Activated CD8-positive, alpha-beta T cell treated with anti-CD3 and anti-CD28 coated beads for 36 hours (primary cell): ENCODE measurements at places on chromosomes 3 and 15. TPM values are rescaled to one million over a fixed set of nuclear protein-coding genes. Genes with fewer than 3 reads are reported as not detected.

DNA sequence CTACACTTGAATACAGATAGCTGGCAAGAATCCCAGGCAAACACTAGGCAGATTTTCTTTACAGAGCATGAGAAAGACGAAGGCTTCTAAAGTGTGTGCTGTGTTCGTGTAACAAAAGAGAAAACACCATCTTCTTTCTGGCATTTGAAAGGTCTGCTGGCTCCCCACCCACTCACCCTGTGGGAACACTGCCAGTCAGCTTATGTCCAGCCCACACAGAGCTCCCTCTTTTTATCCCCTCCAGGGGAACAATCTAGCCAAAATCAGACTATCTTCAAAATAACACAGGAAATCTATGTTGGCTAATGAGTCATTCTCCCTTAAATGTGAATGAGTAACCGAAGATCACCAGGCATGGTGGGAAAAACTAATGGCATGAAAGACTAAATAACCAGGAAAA lies 45.6 kb upstream of the PAQR5 start:
- DNase-seq = no peak

- DNase-seq = peak; percentile 54
Observed at GRCh38 chr3:195150181-195151118, 120.5 kb downstream of the XXYLT1 start.

ELL3 gene
- total RNA-seq = 2.3 TPM

DNA sequence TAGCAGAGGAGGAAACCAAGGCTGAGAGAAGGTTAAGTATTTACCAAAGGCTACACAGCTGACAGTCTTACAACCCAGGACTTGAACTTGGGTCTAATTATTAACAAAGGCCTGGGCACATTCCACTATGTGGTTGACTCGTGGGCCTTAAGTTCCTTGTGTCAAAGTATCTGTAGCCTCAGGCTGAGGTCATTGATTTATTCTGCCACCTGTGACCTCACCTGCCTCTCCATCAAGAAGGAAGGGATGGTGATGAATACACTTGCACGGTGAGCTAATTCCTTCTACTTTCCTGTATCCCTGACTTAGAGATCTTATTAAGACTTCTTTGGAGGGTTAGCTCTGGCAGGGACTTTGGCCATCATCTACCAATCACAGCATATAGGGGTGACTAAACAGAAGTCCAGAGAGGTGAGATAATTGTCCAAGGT lies 19.9 kb upstream of the LRRC58 start:
- DNase-seq = no peak

GRCh38 chr15:57806003-57806402 lies 99.5 kb downstream of the POLR2M start:
- DNase-seq = no peak

- DNase-seq = no peak
Observed at GRCh38 chr3:33798113-33798417, 365 bp upstream of the PDCD6IP start.

SMCO1 gene
- total RNA-seq = not detected

DNA sequence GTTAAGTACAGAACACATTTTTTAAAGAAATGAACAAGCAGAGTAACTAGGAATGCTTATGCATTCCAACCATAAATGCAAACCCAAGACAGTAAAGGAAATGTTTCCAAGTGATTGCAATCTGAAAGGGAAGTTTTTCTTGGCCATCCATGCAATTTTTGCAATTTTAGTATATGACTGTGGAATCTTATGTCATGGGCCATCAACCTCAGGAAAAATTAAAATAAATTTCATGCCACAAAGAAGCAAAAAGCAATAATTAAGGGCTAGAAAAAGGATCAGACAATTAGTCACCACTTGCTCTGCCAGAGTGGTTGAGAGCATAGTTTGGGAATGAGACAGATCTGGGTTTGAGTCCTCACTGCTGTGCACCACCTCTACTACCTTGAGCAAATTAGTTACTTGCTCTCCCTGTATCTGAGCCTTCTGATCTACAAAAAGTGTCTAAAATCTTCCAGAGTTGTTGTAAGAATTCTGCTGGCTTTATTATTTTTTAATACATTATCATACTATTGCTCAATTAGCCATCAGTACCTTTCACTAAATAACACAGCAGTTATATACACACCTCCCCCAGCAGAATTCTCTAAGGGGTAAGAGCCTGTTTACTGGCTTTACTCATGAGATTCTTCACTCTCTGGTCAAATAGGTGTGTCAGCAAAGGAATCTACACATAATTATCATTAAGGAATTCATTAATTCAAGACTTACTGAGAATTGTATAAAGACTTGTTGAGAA lies 49.7 kb upstream of the FBN1 start:
- DNase-seq = no peak

- DNase-seq = peak; percentile 64
Observed at GRCh38 chr15:85379403-85380131, 836 bp upstream of the AKAP13 start.

GRCh38 chr15:23385886-23386430 lies 31.4 kb downstream of the GOLGA8S start:
- DNase-seq = no peak

- no peak for DNase-seq
Observed at GRCh38 chr3:58049143-58049785, 41.0 kb downstream of the FLNB start.

DNA sequence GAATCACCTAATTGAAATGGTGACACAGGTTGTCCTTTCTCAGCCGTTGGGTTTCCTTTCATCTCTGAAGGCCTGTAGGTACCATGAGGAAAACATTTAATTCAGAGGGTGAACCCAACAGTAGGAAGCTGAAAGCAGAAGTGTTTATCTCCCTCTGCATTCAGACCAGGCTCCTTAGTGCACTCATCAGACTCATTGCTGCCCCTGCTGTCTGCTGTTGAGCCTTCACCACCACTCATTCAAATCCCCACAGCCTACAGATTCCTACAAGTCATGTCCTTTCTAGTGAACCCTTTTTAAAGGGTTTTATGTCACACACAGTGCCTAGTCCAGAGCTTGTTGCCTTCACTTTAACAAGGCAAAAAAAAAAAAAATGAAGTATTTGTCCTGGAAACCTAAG lies 13.4 kb downstream of the WDR48 start:
- peak; percentile 50 for DNase-seq

GRCh38 chr15:90402223-90402622 lies 14.2 kb downstream of the IQGAP1 start:
- DNase-seq = no peak

GRCh38 chr15:80367661-80368060 lies 36.5 kb upstream of the ARNT2 start:
- DNase-seq = no peak

DNA sequence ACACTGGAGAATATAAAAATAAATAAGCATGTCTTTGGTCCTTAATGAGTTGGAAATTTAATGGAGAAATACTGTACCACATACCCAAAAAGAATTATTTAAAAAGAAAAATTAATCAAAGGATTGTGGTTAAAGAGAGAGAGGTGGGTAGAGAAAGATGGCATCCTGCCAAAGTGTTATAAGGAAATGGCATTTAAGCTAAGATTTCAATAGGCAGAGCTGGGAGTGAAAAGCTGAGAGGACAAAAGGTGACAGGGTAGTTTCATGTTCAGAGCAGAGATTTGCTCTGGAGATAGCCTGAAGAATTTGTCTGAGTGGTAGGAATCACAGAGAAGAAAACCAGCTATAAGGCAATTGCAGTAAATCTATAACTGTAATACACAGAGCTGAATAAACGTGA lies 181.0 kb downstream of the SI start:
- DNase-seq = no peak

DNA sequence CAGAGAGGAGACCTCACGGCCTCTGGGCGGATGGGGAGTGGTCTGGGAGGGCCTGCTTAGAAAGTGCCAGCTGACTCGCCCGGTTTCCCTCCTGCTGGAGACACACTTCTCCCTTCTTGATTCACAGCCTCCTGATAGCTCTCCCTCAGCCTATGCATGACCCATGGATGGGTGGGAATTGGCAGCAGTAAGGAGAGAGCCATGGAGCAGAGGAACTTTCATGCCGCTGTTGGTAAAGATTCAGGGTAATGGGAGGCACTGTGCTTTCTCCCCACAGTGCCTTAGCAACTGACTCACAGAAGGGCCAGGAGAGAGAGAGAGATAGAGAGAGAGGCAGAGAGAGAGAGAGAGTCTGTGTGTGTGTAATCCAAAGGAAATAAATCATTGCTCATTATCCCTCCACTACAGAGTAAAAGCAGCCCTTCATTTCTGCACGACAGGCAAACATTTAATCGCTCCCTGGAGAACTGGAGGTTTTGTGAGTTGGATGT lies 82.8 kb downstream of the SEMA5B start:
- no peak for DNase-seq

DNA sequence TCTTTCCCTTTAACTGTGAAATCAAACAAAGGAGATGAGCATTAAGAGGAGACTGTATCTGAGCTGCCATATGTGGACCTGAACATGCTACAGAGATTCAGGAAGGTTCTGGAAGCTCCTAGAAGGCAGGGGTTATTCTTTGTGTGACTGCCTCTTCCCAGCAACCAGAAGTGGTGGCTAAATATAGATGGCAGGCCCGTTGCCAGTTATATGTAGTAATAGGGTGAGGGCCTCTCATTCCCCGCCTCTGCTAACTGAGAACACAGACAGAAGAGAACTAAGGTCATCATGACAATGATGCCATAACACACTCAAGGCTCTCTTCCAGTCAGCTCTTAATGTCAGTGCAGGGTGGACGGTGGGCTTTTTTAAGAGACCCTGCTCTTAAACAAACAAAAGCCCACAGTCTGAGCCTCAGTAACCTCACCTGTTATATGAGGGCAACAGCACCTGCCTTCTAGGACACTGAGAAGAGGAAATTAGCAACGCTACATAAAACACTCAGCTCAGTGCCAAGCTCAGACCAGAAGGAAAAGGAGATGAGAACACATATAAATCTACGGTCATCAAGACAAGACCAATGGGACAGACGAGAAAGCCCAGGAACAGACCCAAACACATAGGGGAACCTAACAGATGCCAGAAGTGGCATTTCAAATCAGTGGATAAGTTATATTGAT lies 22.3 kb downstream of the CFAP92 start:
- DNase-seq = no peak

GRCh38 chr3:48518069-48518468 lies 14.1 kb upstream of the SHISA5 start:
- DNase-seq = no peak

- DNase-seq = peak; percentile 29
Observed at GRCh38 chr3:72818905-72819304, 29.3 kb downstream of the SHQ1 start.

GRCh38 chr3:16290007-16290826 lies 25.2 kb downstream of the OXNAD1 start:
- peak; percentile 81 for DNase-seq

GRCh38 chr15:42392309-42393024 lies 33.2 kb downstream of the CAPN3 start:
- DNase-seq = no peak

SEC61A1 gene
- total RNA-seq = 116 TPM

MAP1A gene
- total RNA-seq = 0.86 TPM

PRC1 gene
- total RNA-seq = 83.1 TPM

- DNase-seq = no peak
Observed at GRCh38 chr3:124813541-124813940, 73.6 kb downstream of the ITGB5 start.

DNA sequence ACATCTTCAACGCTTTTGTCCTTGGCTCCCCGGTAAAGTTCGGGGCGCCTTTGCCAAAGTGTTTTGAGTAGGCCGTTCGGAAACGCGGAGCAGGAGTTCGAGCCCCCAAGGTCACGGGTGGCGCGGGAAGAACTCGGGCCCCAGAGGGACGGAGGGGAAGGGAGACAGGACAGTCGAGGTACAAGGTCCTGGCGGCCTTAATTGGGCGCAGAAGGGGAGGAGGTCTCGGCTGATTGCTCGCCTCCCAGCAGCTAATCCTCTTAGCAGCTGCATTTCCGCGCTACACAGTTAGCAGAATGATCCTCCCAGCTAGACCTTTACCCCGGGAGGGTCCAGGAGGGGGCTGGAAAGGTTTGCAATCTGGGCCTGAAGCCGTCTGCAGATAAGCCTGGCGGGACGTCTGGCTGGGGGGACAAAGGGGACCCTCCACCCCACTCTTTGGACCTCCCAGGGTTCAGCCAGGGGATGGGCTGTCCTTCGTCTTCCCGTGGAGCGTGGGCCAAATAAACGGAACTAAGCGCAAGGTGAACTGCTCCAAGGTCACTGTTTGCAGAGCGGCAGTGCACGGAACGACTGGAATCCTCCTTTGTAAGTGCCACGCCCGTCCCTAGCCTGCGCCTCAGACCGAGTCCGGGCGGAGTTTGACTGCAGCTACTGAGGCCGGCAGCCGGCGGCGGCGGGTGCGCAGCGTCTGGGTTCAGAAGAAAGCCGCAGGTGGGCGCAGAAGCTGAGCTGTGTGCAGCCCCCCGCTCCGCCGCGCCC lies 7.2 kb downstream of the EOMES start:
- DNase-seq = peak; percentile 57

CALML4 gene
- 6.9 TPM for total RNA-seq

- DNase-seq = no peak
Observed at GRCh38 chr3:129602730-129603560, 3.5 kb downstream of the PLXND1 start.
